D341Med (cell line): ENCODE measurements at places on chromosomes 1 and 21.

- no peak for DNase-seq
Observed at GRCh38 chr21:38847556-38847955, 41.8 kb downstream of the ETS2 start.

- DNase-seq, result no peak
Observed at GRCh38 chr1:201717286-201717685, 111.7 kb upstream of the IPO9 start.

GRCh38 chr1:162562470-162562828 lies 927 bp downstream of the UAP1 start:
- no peak for DNase-seq

DNA sequence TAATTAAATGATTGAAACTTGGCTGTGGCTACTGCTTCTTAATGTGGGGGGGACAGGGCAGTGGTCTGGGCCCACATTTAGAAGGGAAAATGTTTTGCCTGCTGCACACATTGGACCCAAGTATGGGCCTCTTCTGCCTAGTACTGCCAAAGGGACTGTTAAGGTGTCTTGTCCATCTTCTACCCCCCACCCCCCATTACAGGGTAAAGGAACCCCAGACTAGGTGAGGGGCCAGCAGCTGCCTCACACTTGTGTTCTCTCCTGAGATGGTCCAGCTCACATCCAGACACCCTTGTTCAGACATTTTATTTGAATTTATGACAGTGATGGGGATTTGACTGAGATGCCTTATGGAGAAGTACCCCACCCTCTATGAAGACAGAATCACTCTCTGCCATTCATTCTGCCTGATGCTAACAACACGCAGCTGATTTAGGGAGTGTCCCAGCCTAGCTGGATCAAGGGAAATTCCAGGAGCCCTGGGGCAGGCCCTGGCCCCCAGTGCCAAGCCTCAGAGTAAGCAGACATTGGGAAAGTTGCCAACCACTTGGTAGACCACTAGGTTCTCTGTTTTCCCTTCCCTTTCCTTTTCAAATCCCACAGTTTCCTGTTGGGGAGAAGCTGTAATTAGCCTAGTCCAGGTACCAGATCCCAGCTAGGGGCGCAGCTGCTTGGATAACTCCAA lies 42.1 kb downstream of the YARS1 start:
- DNase-seq, result no peak

DNA sequence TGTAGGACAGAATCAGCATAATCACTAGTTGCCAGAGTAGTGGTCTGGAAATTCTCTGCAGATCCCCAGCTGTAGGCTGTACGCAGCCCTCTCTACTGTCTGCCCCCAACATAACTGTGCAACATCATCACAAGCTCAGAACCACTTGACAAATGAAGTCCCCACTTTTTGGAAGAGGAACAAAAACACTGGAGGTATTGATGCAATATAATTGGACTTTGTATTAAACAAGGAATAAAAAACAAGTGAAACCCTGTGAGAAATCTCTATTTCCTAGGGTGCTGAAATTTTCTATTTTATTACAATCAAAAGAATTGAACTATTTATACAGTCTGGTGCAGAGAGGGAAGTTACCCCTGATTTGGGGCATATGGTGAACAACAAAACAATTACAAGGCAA lies 15.2 kb downstream of the PHTF1 start:
- DNase-seq, result no peak

DNA sequence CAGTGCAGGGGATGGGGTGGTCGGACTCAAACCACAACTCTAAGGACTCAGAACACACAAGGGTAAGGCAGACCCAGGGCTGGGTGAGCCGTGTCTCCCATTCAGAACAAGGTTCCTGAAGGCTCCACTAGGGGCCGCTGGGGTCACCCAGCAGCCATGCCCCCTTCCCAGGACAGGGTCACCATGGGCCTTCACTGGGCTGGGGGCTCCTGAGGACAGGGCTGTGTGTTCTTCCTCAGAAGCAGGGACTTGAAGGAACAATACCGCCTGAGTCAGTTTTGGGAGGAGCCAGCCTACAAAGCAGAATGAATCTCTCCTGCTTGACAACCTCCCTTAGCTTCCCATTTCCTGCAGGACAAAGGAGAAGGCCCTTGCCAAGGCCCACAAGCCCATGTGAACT lies 15.4 kb downstream of the RIMS3 start:
- no peak for DNase-seq

- no peak for DNase-seq
Observed at GRCh38 chr1:20873311-20873710, 86.2 kb upstream of the HP1BP3 start.

- DNase-seq, result peak; percentile 39
Observed at GRCh38 chr1:56709269-56709880, 64.3 kb downstream of the PRKAA2 start.

- DNase-seq, result no peak
Observed at GRCh38 chr1:234932106-234932505, 196.5 kb downstream of the TOMM20 start.

GRCh38 chr1:245332513-245332912 lies 177.7 kb downstream of the KIF26B start:
- DNase-seq, result no peak

GRCh38 chr1:10674700-10675609 lies 121.5 kb downstream of the CASZ1 start:
- no peak for DNase-seq

- no peak for DNase-seq
Observed at GRCh38 chr1:212601524-212601923, 7.0 kb upstream of the ATF3 start.

GRCh38 chr1:53971718-53972117 lies 25.6 kb downstream of the LRRC42 start:
- no peak for DNase-seq

DNA sequence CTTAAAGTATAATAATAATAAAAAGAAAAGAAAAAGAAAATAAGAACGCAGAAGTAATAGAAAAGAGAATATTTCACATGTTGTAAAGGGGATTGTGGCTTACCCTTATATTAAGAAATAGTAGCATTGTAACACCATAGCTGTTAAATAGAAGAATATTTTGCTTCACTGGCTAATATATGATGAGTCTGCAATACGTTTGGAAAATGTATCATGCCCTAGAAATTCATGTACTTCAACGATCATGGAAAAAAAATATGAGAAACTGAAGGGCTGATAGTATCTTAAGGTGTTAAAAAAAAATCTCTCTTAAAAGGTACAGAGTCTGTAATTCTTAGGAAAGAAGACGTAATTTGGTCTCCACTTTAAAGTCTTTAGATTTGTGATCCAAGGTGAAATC lies 1390.5 kb upstream of the ADGRL2 start:
- DNase-seq, result no peak

- DNase-seq, result no peak
Observed at GRCh38 chr1:97674517-97674916, 246.3 kb downstream of the DPYD start.

- no peak for DNase-seq
Observed at GRCh38 chr21:15058854-15059263, 5.9 kb downstream of the NRIP1 start.

GRCh38 chr1:246035060-246035541 lies 472.0 kb downstream of the SMYD3 start:
- no peak for DNase-seq

GRCh38 chr21:37631319-37632117 lies 264.9 kb downstream of the DYRK1A start:
- no peak for DNase-seq

- DNase-seq, result no peak
Observed at GRCh38 chr1:179156708-179157107, 72.8 kb downstream of the ABL2 start.

DNA sequence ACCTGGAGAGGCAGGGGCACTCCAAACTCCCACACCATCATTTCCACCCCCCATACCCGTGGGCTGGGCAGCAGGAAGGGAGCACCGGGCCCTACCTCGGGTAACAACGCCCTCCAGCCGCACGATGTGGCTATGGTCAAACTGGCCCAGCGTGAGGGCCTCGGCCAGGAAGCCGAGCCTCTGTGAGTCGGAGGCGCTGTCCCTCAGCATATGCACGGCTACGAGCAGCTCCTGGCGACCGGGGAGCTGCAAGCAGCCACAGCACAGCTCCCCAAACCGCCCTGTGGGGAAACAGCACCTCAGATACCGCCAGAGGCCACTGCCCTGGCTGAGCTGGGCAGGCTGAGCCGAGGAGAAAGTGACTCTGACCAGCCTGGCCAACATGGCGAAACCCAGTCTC lies 29.2 kb downstream of the CDCA8 start:
- peak; percentile 12 for DNase-seq

DNA sequence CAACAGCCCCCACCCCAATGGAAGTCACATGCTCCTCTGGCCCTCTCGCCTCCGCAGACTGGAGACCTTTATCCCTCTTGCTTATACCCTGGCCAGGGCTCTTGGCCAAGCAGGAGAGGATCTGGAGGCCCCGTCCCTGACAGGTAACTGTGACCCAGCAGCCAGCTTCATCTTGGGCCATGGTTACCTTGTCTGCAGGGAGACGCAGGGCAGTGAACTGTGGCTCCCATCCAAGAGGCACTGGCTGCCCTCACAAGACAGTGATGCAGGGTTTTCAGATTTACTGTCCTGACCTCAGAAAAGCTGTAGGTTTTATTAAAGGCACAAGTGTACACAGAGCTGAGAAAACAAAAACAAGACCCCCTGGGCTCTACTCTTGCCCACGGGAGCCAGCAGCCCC lies 96.7 kb upstream of the KLHDC7A start:
- DNase-seq, result no peak

DNA sequence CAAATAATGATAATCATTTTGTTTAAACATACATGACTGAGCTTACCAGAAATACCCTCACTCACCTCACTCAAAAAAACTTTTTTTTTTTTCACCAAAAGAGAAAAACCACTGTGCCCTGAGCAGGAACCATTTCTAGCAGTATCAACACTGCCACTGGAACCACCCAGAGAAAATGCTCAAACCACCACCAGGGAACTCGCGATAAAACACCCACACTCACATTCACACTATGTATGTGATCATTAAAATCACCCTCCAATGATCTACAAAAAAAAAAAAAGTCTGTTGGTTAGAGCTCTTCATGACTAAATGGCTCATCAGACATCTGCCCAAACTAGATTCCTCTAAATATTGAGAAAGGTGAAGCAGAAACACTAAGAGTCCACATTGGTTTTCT lies 11.5 kb downstream of the TIAM1 start:
- DNase-seq, result no peak

- no peak for DNase-seq
Observed at GRCh38 chr1:208108646-208109330, 135.4 kb downstream of the PLXNA2 start.

GRCh38 chr1:9180111-9180819 lies 51.4 kb upstream of the GPR157 start:
- DNase-seq, result no peak

GRCh38 chr1:31218705-31219104 lies 21.0 kb downstream of the NKAIN1 start:
- no peak for DNase-seq

GRCh38 chr1:5913078-5913845 lies 79.0 kb downstream of the NPHP4 start:
- DNase-seq, result peak; percentile 9

- DNase-seq, result no peak
Observed at GRCh38 chr21:33751120-33751519, 108.8 kb downstream of the ITSN1 start.

GRCh38 chr21:37579356-37579755 lies 212.8 kb downstream of the DYRK1A start:
- DNase-seq, result no peak

GRCh38 chr1:108502624-108503023 lies 52.5 kb downstream of the NBPF6 start:
- no peak for DNase-seq

GRCh38 chr1:109256971-109257681 lies 7.8 kb downstream of the CELSR2 start:
- no peak for DNase-seq

- no peak for DNase-seq
Observed at GRCh38 chr1:102098536-102098935, 101.8 kb upstream of the OLFM3 start.

DNA sequence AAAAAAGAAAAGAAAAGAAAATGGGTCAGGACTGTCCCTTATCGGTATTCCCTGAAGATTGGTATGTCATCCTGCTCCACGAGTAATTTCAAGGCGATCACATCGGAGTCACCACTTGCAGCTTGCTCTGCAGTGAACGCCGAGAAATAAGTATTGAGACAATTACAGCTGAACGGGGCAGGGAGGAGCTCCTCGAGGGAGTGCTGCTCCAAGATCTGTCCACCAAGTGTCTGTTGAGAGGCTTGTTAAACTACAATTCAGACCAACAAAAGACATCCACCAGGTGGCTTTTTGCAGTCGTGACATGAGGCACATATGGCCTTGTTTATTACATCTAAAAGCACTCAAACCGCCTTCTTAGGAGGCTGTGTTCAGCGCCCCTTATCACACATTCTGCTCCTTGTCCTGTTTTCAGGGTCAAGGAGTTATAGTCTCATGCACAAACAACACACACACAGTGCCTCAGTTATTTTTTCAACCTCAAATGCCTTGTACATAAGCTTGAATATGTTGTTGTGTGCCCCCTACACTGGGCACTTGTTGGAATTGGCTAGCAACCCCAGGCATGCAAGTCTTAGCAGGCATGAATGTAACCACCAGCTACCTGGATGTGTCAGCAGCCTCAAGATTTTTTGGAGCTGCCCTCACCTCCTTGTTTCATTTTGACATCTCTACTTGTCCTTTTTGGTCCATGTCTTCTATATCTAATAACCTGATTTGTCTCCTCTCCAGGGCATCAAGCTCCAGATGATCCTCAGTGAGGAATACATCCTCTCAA lies 13.0 kb upstream of the CD48 start:
- no peak for DNase-seq

DNA sequence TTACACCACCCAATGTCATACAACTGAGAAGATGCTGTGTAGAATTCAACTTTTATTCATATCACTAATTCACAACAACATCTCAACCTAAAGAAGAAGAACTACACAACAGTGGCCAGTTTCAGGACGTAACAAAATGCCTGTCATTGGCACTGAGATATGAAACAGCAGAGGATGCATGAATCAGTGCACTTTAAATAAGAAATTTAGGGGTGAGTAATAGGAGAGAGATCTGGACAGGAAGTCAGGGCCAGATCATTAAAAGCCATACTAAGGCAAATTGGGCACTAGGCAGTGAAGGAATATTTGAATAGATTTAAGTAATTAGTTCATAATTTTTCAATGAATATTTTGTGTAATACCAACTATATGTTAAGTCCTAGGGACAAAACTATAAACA lies 510.5 kb downstream of the PLPP3 start:
- DNase-seq, result no peak

DNA sequence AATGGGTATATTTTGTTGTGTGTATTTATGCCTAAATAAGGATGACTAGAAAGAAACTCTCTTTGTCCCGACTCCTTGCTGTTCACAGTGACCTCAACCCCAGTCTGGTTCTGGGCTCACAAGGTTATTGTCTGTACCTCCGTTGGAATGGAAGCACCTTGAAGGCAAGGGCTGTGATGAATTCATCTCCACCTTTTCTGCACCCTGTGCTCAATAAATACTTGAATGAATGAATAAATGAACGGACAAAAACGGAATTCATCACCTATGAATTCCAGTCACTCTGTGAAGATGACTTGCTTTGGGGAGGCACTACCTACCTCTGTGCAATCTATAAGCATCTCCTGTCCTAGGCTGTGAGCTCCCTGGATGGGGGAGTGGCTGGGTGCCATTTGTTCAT lies 39.3 kb downstream of the HSPG2 start:
- DNase-seq, result no peak

- no peak for DNase-seq
Observed at GRCh38 chr1:245118806-245119205, 36.0 kb upstream of the KIF26B start.

GRCh38 chr1:155012026-155012546 lies 9.5 kb downstream of the ZBTB7B start:
- DNase-seq, result peak; percentile 96
